Fibroblast of skin of right biceps (primary cell): ENCODE measurements at places on chromosomes 7 and 10.

DNA sequence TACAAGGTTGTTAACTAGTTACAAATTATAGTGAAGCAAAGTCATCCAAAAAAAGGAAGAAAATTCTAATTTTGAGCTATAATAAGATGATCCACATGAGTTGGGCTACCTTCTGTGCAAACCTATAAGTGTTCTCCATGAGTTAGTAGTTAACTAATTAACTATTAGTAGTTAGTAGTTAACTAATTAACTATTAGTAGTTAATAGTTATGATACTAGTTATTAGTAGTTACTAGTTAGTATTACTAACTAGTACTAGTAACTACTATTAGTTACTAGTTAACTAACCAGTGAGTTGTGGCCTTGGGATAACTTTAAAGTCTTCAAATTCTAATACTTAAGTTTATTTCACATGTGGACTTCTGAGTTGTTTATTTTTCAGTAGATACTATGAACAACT, 453.4 kb upstream of the GRM3 start:
- no peak for DNase-seq

DNA sequence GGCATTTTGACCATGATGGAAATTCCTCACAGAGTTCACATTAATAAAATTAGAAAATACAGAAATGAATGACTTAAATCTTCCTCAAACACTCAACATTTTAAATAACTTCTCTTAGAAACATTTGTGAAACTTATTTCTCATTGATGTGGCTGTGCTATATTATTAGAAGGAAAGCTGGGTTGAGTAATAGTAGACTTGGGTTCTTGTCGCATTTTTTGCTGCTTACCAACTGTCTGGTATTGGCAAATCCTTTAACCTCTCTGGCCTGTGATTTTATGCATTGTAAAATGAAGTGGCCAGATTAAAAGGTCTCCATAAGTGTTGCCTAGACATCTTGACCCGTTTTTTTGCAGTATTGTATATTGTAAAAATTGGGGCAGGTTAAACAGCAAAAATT, 66.5 kb downstream of the VPS50 start:
- DNase-seq: peak; percentile 33

DNA sequence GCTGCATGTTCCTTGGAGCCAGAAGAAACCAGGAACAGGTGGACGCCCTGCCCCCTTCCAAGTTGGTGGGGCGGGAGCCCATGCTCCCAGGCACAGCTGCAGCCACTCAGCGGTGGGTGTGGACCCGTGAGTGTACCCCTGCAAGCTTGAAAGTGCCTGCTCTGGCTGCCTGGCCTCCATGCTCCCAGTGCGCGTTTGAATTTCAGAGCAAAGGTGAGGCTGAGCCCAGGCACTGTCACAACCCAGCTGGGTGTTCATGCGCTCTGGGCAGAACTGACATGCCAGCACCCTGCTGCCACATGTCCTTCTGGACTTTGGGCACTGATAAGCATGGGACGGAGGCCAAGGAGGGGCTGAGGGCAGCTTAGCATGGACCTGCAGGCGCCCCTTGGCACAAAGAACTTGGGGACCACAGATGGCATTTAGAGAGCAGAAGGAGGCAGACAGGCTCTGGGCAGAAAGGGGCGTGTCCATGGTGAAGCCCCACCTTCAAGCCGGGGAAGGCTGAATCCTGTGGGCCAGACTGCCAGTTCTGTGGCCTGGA, 402.0 kb upstream of the NRG3 start:
- DNase-seq: no peak

- no peak for DNase-seq
Observed at GRCh38 chr7:36284456-36285090, 105.1 kb upstream of the ANLN start.

GRCh38 chr7:36928311-36928710, 204.0 kb upstream of the AOAH start:
- DNase-seq: no peak

DNA sequence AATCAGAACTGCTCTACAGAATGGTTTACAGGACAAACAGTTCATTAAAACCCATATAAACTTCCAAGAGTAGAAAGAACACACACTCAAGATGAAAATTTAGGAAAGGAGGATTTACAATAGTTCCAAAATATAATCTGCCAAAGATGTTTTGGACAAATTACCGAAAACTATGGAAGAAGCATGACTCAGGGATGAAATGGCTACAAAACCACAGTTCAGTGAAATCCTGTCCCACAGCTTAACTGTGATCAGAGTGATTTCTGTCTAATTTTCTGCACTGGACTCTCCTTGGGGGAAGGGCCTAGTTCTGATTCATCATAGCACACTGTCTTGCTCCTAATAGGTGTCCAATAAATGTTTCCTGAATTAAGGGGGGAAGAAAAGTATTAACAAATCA, 82.2 kb downstream of the HIPK2 start:
- peak; percentile 74 for DNase-seq

- peak; percentile 82 for DNase-seq
Observed at GRCh38 chr10:51074238-51075028, at the start of gene PRKG1. PRKG1 (plus strand) TSS chr10:51074487.
